H1 (cell line): ENCODE measurements at places on chromosomes 13 and 19.

DNA sequence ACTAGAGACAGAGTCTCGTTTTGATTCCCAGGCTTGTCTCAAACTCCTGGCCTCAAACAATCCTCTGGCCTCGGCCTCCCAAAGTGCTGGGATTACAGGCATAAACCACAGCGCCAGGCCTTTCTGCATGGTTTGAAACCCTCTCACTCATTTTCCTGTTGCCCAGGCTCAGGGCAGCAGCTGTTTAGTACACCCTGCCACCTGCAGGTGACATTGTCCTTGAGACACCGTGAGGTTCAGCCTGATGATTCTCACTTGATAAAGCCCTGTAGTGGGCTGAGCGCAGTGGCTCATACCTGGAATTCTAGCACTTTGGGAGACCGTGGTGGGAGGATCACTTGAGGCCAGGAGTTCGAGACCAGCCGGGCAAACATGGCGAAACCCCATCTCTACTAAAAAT is 12.5 kb downstream of the IL12RB1 start:
- no peak for DNase-seq

- DNase-seq: no peak
Measured at GRCh38 chr19:50512112-50512998, 1.4 kb downstream of the ASPDH start.

GRCh38 chr13:107251341-107251740 is 683.4 kb upstream of the ARGLU1 start:
- DNase-seq: no peak

DNA sequence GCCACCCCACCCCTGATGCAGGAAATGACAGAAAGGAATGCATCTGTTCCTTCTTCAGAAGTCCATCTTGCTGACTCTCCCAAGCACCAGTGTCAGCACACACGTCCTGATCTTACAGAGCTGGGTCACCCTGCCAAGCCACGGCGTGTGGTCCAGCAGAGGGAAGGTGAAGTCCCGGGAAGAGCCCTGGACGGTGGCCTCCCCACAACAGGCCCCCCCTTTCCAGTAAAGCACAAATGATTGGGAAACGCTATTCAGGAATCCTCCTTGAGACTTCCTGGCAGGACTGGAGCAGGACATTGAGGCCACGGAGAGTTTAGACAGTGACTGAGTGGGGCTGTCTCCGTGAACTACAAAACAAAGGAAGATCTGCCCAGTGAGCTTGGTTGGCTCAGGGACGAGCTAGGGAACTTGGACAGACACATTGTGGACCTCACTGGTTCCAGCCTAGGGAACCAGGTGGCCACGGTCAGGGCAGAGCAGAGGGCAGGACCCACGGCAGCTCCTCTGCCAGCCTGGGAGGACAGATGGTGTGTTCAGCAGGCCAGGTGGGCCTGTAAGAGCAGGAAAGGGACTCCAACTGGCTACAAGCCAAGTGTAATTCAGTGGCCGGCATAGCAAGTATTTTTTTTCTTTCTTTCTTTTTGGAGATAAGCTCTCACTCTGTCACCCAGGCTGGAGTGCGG is 41.7 kb downstream of the ELL start:
- DNase-seq: no peak

DNA sequence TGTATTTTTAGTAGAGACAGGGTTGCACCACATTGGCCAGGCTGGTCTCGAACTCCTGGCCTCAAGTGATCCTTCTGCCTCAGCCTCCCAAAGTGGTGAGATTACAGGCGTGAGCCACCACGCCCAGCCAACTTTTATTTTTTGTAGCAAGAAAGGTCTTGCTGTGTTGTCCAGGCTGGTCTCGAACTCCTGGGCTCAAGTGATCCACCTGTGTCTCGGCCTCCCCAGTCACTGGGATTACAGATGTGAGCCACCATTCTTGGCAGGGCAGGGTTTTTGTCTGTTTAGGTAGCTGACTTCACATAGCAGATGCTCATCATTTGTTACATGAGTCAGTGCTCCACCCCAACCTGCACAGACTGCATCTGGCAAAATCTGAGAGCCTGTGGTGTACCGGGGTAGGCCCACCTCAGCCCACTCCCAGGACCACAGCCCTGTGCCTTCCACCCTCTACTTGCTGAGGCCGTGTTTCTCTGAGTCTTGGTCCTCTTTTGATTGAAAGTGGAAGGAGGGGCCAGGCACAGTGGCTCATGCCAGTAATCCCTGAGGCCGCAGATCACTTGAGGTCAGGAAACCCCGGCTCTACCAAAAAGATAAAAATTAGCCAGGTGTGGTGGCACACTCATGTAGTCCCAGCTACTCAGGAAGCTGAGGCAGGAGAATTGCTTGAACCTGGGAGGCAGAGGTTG is 4.2 kb upstream of the TNPO2 start:
- DNase-seq: no peak

DNA sequence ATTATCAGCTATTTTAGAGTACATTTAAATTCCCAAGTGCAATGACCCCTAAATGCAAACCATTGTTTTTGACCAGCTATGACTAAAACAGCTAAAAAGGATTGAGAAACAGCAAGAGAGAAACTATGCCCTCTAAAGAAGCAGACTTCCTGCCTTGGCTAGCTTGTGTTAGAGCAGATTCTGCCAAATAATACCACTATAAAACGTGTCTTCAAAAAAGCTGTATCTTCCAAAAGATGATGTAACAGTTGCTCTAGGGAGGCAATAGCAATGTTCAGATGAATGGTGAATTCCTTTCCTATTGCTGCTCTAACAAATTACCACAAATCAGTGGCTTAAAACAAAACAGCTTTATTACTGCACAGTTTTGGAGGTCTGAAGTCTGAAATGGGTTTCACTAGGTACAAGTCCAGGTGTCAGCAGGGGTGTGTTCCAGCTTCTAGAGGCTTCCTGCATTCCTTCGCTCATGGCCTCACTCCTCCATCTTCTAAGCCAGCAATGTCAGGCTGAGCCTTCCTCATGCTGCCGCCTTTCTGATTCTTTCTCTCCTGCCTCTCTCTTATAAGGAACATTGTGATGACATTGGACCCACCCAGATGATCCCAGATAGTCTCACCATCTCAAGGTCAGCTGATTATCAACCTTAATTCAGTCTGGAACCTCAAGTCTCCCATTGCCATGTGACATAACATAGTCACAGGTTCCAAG is 84.5 kb downstream of the LRRC63 start:
- no peak for DNase-seq

DNA sequence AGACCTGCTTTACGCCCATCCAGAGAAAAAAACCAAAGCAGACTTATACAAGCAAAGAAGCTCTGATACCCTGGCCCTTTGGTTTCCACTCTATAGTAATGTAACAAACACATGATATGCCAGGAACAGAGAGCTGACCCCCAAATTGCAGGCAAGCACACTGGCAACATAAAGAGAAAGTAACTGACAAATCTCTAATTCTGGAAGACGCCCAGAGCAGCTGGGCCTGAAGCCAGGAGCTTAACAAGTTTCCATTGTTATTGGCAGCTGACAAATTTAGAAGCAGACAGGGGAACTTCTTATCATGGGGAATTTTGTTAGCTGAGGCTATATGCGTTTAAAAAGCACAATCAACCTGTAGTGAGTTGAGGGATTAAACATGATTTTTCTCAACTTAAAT is 158.0 kb downstream of the DLEU7 start:
- DNase-seq: no peak

GRCh38 chr13:30685987-30686386 is 49.4 kb upstream of the ALOX5AP start:
- no peak for DNase-seq

- DNase-seq: no peak
Measured at GRCh38 chr13:96822895-96823294, 171.4 kb downstream of the OXGR1 start.

DNA sequence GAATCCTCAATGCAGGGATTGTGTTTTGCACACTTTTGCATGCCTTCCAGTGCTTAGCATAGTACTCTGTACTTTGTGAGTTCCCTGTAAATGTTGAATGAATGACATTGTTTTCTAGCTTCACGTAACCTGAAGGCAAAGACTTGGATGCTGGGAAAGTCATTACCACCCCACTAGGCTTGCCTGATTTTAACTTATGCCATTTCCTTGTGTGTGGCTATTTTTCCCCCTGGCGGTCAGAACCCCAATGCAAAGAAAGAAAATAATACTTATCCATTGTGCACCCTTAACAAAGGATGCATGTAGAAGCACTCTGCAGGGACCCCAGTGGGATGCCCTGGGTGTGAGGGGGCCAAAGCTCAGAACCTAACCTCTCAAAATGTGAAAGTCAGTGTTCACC is 1.2 kb upstream of the ENOX1 start:
- DNase-seq: no peak

GRCh38 chr13:29846475-29847256 is 3.8 kb downstream of the UBL3 start:
- no peak for DNase-seq

DNA sequence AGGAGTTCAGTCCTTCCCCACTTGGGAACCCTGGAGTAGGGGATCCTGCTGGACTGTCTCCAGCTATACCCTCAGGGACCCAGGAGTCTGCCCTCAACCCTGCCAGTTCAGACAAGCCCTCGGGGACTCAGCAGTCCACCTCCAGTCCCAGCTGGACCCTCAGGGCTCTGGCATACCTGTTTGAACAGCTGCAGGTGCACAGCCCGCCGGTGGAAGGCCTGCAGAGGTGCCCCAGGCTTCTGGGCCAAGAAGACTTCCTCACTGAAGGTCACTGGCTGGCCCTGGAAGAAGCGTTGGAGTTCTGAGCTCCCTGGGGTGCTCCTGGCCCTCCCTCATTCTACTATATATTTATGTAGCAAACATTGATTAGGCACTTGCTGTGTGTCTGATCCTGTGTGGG is 8.6 kb downstream of the CRB3 start:
- no peak for DNase-seq

GRCh38 chr13:105333416-105333815 is 1202.0 kb downstream of the EFNB2 start:
- no peak for DNase-seq

DNA sequence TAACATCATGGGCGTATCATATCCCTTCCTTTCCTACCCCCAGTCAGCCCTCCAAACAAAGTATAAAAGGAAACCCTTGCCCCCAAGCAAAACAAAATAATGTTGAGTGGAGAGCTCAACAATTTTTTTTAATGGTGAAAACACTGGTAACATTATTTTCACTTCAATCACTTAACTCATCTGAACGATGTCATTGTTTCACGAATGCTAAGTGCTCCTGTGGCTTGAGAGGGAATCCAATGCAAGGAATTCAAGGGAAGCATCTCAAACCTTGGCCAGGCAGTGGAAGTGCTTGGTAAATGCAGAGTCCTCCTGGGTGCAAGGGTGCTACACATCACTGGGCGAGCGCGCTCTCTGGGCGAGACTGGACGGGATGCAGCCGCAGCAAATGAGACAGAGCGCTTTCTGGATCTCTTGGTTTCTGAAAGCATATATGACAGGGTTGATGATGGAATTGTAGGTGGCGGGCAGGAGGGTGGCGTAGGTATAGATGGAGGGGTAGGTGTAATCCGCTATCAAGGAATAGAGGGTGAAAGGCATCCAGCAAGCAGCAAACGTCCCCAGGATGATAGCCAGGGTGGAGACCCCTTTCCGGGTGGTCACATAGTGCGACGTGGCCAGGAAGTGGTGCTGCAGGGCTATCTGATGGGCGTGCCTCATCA is 2.0 kb downstream of the GPR12 start:
- no peak for DNase-seq

- DNase-seq: no peak
Measured at GRCh38 chr19:367561-367960, 23.0 kb upstream of the MIER2 start.

DNA sequence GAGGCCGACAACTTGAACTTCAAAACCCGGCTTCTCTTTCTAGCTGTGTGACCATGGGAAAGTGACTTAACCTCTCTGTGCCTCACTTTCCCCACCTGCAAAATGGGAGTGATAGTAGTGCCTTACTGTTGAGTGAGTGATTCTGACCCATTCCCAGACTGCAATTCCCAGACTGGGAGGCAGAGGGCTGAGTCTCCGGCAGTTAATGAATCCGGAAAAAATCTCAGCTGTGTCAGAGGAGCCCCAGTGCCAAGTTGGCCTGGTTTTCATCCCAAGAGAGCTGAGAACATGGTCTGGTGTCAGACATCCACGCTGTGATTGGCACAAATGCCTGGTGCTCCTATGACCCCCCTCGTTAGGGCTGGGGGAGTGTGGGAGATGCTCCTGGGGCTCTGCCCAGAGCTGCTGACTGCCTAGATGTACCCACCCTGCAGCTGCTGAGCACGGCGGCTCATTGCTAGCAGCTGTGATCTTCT is 50.0 kb downstream of the PIN1 start:
- no peak for DNase-seq

- DNase-seq: no peak
Measured at GRCh38 chr13:97422118-97423054, 11.6 kb upstream of the RAP2A start.

DNA sequence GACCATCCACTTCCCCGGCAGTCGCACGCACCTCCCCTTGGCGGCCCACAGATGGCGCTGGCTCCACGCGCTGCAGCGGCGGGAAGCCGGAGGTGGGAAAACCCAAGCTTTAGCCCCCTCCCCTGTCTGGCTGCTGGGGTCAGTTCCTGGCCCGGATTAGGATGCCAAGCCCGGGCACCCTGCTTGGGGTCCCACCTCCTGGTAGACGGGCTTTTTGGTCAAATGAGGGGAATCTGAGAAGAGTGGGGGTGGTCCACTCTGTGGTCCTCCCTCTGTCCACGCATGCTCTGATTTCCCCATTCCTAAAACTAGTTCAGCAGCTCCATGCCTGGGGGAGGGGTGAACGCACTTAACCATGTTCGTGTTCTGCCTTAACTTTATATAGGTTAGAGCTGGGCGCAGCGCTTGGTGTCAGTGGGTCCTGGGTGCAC is 8.1 kb upstream of the ADGRE2 start:
- DNase-seq: no peak

DNA sequence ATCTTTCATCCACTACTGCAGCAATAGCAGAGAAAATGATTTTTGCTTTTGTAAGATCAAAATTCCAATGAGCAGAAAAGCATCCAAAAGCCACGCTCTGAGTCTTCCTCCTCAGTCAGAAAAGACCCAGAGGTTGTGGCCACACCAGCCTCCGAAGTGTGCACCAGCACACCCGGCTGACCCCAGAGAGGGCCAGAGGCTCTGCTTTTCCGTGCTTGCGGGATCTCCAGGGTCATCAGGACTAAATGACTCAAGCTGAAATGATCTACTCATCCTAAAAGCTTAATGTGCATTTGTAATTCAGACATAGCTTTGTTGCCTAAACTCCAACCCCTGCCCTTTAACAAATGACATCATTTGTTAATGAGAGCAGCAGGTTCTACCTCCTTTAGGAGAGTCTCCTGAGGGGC is 16.5 kb downstream of the RXFP2 start:
- no peak for DNase-seq

- DNase-seq: no peak
Measured at GRCh38 chr13:21949818-21950429, 279.1 kb downstream of the FGF9 start.

- no peak for DNase-seq
Measured at GRCh38 chr13:93388701-93389100, 162.1 kb downstream of the GPC6 start.

GRCh38 chr19:57190301-57190700 is 999 bp upstream of the ZNF264 start:
- DNase-seq: no peak

GRCh38 chr19:30879225-30879624 is 470.0 kb downstream of the TSHZ3 start:
- no peak for DNase-seq

GRCh38 chr19:15449620-15450527 is at the start of gene WIZ:
TSS of gene WIZ (minus strand) at chr19:15449956. CDS start at chr19:15448307, 1,649 bp downstream.
- DNase-seq: no peak

GRCh38 chr19:8045872-8046568 is 6.5 kb upstream of the CCL25 start:
- DNase-seq: no peak

GRCh38 chr13:100089465-100090032 is 656 bp downstream of the PCCA start:
- no peak for DNase-seq

GRCh38 chr13:51453207-51453958 is 547 bp upstream of the INTS6 start:
- no peak for DNase-seq
